ENCODE measurements at places on chromosomes 2 and 18.

DNA sequence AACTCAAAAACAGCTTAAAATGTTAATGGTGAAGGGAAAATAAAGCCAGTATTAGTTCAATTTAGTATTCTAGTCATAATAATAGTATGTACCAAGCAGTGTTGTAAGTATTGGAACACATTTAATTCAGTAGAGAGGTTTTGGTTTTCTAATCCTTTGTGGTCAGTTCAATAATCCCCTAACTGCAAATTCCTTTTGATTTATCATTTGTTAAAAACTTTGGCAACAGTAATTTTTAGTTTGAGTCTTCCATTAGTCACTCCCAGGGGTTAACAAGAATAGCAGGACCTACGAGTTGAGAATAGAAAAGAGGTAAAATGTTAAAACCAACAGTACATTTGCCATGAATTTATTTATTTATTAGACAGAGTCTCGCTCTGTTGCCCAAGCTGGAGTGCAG is 10.7 kb downstream of the MRPL44 start:
- no peak for DNase-seq

DNA sequence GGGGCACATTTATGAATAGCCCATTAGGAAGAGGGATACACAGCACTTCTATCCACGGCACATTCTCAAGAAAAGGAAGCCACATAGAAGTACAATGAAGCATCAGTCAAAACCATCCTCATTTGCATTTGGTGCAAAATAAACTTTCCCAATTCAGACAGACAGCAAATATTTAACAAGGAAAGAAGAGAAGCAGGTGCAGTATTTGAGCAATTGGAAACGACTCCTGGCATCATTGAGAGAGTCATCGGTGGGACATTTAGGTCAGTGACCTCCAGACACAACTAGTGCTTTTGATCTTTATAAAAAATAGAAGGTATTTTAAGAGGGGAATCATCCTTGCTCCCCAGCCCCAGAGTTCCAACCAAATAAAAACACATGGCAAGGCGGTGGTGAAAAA is 118.0 kb downstream of the MREG start:
- DNase-seq: peak; percentile 62

DNA sequence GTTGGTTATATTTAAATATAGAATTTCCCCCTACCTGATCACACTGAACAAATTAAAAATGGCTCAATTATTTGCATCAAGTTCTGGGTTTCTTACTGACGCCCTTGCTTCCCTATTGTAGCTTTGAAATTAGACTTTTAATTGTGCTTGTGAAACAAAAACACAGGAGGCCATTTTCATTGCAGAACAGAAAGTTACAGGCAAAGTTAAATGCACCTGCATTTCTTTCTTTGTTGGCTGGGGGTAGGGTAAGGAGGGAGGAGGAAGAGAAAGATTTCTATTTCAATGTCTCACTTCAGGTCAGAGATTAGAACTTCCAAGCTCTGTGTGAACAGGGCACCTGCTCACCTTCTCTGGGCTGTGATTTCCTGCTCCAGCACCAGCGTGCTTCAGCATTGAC is 199.6 kb downstream of the BCL11A start:
- DNase-seq: no peak

DNA sequence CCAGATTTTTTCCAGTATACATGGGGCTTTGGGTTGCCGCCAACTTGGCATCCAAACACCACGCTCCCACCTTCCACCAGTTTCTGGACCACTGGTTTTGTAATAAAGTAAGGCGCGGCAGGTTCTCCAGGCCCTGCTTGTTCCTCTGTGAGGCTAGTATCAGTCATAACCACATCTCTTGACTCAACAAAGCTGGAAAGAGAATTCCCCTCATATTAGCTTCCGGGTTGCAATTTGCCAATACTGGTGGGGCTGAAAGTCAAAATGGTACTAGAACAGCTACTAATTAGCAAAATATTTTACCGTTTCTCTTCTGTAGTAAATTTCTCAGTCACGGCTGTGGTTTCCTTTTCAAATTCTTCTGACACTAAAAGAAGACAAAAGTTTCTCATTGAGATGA is 25.0 kb downstream of the TTN start:
- no peak for DNase-seq

GRCh38 chr2:85974390-85974789 is 85.6 kb upstream of the ST3GAL5 start:
- DNase-seq: no peak

- no peak for DNase-seq
These were observed 228.6 kb upstream of the CHST9 start for GRCh38 chr18:27413495-27414401.

DNA sequence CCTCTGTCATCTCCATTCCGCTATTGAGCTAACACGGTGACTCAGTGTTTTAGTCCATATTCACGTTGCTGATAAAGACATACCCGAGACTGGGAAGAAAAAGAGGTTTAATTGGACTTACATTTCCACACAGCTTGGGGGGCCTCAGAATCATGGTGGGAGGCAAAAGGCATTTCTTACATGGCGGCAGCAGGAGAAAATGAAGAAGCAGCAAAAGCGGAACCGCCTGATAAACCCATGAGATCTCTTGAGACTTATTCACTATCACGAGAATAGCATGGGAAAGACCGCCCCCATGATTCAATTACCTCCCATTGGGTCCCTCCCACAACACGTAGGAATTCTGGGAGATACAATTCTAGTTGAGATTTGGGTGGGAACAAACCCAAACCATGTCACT is 22.6 kb upstream of the CXXC1 start:
- DNase-seq: no peak

DNA sequence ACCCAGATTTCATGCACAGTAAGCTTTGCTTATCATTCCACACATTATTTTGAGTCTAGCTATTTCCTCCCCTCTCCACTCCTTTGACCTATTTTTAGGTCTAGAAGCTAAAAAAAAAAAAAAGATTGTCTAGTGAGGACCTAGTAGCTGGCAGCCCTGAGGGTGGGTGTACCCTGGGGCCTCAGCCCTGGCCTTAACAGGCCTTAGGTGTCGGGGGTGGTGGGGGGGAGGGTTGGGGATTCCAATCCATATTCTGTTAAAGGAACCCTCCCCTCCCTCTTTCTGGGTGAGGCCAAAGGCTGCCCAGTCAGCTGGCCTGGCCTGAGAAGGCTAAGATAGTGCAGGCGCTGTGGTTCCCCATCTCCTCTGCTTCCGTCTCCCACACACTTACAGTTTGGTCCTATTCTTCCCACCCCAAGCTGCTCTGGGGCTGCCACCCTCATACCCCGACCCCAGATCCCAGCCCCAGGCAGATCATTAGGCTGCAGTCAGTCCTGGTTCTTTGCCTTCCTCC is 65.5 kb upstream of the HK2 start:
- DNase-seq: no peak

- no peak for DNase-seq
These were observed 66.5 kb downstream of the EPG5 start for GRCh38 chr18:45900623-45901022.

DNA sequence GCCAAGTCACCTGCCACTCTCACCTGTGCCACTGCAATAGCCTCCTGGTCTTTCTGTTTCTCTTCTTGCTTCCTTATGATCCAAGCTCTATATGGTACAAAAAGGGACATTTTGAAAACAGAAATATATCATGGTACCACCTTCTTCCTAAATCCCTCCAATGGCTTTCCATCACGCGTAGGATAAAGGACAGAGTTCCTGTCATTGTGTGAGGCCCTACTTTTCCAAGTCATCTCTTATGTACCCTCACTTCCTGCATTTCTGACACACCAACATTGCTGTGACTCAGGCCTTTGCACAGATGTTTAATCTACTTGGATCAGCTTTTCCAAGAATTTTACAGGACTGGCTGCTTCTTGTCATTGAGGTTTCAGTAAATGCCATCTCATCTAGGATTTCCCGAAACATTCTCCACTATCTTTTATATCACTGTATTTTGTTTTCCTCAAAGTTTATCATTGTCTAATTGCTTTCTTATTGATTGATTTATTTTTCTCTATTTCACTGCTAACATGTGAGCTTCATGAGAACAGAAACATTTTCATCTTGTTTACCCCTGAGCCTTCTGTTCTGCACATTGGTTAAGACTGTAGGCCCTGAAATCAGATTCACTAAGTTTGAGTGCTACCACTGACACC is 426.1 kb upstream of the FANCL start:
- no peak for DNase-seq

- no peak for DNase-seq
These were observed 96.3 kb downstream of the SH3RF3 start for GRCh38 chr2:109225170-109225782.

DNA sequence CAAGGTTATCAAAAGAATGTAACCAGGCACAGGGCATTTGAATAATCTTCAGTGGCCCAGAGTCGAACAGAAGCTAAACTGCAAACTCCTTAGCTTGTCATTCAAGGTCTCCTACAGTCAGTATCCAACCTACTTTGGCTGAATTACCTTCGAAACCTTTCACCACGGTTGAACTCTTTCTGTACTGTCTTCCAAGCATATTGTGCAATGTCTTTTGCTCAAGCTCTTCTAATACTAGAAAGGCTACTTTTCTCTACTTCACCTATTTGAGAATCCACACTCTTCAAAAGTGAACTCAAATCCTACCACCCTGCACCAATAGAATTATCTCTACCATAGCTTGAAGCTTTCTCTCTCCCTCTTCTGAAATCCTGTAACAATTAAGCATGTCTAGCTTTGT is 142.9 kb downstream of the NR4A2 start:
- no peak for DNase-seq

GRCh38 chr2:29560030-29560429 is 361.4 kb downstream of the ALK start:
- DNase-seq: no peak

Data from NCI-H1092 treated with DMSO at 0.1 percent for 48 hours (cell line).